ENCODE measurements at places on chromosomes 3 and 15.

DNA sequence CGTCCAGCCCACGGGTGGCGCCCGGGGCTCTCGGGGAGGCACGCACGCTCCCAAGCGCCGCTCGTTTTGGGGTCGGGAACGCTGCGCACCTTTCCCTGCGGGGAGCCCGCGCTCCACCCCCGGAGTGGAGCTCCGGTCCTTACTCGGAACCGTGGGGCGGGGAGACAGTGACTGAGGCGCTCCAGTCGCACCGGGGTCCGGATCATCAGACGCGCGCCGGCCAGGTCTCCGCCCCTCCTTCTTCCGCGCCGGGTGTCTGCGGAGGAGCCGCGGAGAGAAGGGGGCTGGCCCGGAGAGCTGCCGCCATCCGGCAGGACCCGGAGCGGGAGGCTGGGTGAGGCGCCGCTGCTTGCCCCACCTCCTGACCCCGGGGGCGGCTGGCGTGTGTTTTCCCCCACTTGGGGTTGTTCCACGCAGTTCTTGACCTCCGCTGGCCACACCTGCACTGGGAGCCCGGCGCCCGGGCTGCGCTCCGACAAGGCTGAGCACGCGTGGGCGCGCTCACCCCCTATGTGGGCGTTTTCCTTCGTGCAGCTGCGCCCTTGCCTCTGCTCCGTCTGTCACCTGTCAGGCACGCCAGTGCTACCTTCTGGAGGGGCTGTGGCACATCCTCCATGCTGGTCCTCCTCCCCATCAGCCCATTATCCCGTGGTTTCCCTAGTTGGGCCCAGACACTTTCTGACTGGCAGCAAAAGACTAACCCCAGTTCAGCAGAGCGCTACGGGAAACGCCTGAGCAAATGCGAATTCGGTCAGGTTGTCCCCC is at the start of gene MCF2L2:
Gene MCF2L2 (minus strand): TSS at position 173 of the 765 bp plus-strand sequence. CDS start 642 bp downstream, outside the sequence.
- DNase-seq: no peak

- no peak for DNase-seq
Measured at GRCh38 chr15:25339431-25339830, 99.4 kb downstream of the UBE3A start.

DNA sequence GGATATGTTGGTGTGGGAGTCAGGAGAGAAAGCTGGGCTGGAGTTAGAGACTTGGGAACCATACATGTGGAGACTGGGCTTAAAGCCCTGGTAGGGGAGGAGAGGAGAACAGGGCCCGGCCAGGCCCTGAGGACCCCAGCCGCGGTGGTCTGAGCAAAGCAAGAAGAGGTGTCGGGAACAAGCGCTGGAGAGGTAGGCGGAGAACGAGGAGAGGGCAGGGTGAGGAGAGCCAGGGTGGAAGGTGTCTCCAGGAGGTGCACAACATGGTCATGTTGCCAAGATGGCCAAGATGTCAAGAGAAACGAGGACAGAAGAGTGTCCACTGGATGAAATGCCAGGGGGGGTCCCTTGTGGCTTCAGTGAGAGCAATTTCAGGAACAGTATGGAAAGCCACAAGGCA is 5.5 kb downstream of the CHAC1 start:
- no peak for DNase-seq

DNA sequence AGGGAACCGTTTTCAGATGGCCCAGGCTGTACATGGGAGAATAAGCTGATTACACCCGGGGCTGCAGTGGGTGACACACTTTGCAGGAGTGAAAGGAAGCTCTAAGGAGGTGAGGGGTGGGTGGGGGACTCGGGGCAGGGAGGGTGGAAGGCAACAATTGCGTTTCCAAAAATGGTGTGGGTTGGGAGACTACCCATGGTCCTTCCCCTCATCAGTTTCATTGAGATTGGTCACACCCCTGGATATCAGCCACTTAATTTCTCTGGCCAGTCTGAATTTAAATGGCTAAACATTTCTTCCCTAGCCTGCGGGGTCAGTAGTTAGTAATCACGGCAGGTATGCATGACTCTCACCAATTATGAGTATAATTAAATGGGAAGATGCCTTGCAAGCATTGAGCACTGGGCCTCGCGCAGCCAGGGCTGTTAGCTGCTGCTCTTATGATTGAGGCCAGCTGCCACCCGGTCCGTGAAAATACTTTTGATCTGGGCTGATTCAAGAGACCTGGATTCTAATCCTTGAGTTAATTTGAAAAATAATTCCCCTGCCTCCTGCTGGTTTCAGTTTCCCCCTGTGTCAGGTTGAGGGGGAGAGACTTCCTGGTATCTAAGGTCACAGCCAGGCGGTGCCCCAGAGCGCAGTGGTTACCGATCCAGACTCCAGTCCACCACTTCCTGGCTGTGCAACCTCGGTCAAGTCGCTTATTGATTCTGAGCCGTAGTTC is 23.3 kb downstream of the SLC6A6 start:
- DNase-seq: no peak

DNA sequence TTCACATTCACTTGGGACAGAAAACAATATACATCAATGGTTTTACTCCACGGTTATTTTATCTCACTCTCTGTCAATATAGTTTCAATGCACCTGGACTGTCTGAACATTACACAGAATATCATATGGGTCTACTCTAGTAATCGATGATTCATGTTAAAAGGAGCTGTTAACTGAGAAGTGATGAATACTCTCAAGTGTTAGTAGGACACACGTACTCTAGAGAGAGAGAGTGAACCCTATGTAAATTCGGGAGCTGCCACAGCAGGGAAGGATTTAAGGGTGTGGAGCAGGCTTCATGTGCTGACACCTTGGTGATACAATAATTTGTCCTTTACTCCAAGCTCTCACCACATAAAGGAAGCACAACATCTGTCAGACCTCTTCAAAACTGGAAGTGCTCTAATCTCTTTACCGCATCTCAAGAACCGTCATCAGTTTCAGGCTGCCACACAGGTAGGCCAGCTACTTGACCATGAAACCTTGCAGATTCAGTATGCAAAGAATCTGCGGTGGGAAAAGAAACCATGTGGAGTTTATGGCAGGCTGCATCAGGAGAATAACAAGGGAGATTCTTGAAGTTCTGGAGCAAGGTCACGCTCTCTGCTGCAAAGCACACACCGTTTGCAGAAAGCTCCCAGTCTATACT is 199.2 kb upstream of the TMC3 start:
- no peak for DNase-seq

- no peak for DNase-seq
Measured at GRCh38 chr15:70763950-70764730, 782 bp upstream of the UACA start.

GRCh38 chr3:161866176-161866575 is 369.6 kb downstream of the OTOL1 start:
- DNase-seq: no peak

GRCh38 chr3:65343736-65344135 is 655.9 kb upstream of the ADAMTS9 start:
- no peak for DNase-seq

DNA sequence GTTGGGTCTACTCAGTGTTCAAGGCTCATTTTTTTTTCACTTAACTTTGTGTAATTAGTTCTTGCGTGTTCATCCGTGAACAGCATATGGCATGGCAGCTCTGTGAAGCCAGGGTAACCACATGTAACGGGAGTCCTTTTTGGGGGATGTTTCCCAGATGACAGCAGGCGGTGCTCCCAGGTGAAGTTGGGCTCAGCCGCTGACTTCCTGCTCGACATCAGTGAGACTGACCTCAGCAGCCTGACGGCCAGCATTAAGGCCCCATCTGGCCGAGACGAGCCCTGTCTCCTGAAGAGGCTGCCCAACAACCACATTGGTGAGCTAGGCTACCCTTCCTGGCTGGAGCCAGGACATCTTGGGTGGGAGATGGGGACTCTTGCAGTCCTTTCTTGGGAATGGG is 62.7 kb downstream of the DNASE1L3 start:
- DNase-seq: no peak

GRCh38 chr15:38072348-38073177 is 138.1 kb downstream of the TMCO5A start:
- peak; percentile 50 for DNase-seq

- DNase-seq: no peak
Measured at GRCh38 chr3:427128-427527, 230.6 kb downstream of the CHL1 start.

- no peak for DNase-seq
Measured at GRCh38 chr3:141414800-141415462, 46.6 kb downstream of the ZBTB38 start.

DNA sequence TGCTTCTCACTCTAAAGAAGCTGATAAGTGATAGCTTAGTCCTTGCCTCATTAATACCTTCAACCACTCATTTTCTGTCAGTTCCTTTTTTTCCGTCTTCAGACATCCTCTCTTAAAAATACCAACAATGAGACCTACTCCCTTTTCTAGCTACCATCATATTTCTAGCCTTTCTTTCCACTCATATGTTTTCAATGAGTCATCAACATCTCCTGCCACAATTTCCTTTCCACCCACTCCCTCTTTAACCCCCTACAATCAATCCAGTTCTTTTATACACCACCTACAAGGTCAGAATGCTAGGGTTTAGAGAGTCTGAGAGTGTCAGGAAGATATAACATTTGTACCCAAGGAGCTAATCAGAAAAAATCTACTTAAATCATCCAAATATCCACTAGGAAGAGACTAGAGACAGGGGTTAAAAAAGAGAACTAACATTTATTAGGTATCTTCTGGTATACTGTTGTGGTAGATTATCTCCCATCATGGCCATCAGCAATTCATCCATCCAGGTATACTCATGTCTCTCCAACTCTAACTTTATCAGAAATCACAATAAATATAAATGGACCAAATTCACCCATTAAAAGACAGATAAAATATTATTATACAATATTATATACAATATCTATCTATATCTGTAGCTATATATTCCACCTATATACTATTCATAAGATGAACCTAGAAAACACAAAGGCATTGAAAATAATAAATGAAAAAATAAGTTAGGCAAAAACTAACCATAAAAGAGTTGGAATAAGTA is 42.5 kb downstream of the MYLK start:
- no peak for DNase-seq

GRCh38 chr3:194573680-194574437 is 59.4 kb downstream of the TMEM44 start:
- peak; percentile 33 for DNase-seq

- DNase-seq: no peak
Measured at GRCh38 chr15:58453931-58454793, 22.4 kb downstream of the LIPC start.

DNA sequence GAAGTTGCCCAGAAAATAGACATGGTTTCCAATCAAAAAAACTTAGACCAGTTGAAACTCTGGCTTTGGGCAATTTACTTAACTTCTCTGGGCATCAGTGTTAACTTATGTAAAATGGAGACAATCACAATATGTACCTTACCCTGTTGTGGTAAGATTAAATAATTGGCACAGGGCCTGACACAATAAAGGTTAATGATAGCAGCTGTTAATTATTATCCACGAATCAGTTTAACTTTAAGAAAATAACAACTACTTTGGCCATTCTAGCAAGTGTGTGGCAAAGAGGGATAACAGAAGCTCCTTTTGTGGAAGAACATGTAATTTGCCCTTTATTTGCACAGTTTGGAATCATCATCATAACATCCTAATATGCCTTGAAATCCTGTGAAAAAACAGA is 787.6 kb downstream of the FHIT start:
- DNase-seq: no peak

GRCh38 chr3:138078901-138079344 is 36.5 kb downstream of the DZIP1L start:
- DNase-seq: no peak

DNA sequence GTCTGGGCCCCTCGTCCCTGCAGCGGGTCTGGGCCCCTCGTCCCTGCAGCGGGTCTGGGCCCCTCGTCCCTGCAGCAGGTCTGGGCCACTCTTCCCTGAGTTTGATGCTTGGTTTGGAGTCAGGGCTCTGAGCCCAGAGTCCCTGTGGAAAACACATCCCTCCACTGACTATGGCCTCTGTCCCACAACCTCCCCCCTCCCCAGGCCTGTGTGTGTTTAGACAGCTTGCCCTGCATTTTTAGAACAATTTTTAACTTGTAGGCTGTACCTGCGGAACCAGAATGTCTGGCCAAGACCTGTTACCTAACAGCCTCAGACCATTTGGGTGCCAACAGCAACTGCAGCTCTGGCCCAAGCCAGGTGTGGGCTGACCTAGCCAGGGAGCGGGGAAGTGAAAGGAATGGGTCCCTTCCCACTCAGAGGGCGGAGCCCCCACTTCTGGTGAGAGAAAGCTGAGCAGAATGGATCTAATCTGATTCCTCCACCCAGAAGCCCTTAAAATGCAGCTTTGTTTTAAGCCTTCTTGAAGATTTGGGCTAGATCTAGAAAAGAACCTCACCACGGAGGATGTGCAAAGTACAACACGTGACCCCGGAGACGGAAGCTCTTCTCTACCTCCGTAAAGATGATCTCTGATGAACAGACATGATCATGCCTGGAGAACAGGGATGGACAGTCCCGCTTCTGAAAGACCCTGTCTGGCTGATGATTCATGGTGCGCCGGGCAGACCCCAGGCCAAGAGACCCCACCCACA is 60.5 kb upstream of the TFRC start:
- DNase-seq: no peak

- DNase-seq: no peak
Measured at GRCh38 chr3:12392101-12392878, 92.0 kb upstream of the TSEN2 start.

DNA sequence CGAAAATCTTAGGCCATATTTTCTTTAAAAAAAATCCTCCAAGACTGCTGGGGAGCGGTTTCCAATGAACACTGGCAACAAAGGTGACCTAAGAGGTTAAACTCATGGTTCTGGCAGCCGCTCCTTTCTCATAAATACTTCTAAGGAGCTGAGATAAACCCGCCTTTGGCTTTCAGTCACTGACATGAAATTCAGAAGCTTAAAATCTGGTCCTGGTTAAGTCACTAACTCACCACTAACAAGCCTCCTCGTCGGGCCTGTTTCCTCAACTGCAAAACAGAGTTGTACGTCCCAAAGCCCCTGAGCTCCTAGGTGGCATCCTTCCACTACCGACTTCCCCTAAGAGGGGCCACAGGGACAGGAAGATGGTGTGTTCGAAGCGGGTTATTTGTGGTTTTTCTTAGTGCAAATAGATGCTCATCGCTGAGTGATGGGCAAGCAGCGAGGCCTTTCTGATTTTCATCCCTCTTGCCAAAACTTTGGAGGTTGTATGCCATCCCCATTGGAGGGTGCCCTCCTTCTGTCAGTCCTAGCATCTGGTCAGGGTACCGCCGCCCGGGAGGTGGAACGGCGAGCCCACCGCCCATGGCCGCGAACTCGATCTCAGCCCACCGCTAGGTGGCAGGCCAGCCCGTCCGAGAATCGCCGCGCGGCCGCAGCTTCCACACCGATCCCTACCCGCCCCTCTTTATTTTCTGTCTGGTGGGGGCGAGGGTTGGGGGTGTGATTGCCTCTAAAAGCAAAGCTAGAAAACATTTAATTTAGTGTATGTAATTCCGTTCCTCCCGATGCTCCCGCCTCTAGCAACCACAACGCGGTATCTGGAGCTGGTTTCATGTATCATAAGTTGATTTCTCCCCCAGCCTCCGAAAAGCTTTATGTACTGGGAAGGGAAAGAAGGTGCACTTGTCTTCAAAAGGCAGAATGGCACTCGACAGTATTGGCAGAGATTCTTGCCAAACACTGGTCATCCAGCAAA is 4.6 kb downstream of the BCL6 start:
- no peak for DNase-seq

- DNase-seq: no peak
Measured at GRCh38 chr3:18426597-18427193, 1.6 kb upstream of the SATB1 start.

- no peak for DNase-seq
Measured at GRCh38 chr15:71730277-71731144, 79.8 kb upstream of the NR2E3 start.

GRCh38 chr3:152200476-152201420 is 68.0 kb upstream of the MBNL1 start:
- no peak for DNase-seq
